ENCODE measurements at places on chromosomes 2 and 18.

GRCh38 chr2:439556-440402 is 151.9 kb upstream of the ALKAL2 start:
- no peak for DNase-seq

DNA sequence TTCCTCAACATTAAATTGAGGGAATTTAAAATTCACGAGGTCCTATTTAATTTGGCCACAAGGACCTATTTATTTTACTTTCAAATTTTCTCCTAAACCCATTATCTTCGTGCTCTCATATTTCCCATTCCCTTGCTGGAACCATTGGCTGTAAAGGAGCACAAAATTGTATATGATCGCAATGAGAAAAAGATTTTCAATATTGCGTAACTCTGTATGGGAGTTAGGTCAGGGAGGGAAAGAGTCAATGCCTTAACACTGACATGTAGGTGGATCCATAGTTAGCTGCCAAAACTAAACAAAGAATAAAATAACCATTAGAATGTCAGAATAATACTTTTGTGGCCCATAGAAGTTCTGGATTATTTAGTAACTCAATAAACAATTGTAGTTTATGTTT is 40.6 kb upstream of the ZC3H15 start:
- DNase-seq: no peak

DNA sequence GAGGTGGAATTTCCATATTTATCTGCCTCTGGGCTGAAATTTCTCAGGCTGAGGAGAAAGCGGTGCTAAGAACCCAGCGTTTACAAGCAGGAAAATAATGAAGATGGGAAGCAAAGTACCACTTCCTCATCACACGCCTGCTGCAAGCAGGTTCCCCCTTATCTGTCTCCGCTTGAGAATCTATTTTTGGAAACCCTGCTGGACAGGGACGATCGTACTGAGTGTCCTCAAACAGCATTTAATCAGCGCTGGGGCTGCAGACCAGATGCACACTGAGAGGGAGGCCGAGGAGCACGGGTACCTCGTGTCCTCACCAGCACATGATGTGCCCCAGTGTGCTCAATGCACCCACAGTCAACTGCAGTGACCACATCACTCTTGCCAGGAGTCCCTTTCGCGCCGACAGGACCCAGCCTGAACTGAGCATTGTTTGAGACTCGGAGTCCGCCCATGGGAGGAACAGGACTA is 160.4 kb downstream of the HDAC4 start:
- DNase-seq: no peak

- no peak for DNase-seq
Observed at GRCh38 chr2:233006648-233007047, 6.4 kb downstream of the NGEF start.

- DNase-seq: no peak
Observed at GRCh38 chr18:63585988-63586387, 1.2 kb upstream of the SERPINB13 start.

- DNase-seq: no peak
Observed at GRCh38 chr18:55018602-55019001, 59.3 kb upstream of the CCDC68 start.

- DNase-seq: no peak
Observed at GRCh38 chr2:28360718-28361293, 31.9 kb upstream of the FOSL2 start.

DNA sequence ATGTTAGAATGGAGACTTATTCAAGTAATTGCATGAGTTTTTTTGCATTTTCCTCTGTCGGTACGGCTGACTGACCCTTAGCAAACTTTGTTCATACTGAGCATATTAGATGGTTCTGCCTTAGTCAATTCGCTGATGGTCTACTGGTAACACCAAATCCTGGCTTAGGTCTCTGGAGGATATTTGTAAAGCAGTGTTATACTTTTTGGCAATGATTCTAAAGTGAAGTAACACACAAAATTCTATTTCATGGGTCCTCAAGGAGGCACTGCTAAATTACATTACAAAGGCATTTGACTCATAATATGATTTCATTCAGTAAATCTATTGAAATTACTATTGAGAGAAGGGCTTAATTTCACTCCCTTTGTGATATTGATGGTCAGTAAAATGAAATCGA is 246.8 kb upstream of the RASGRP3 start:
- DNase-seq: no peak

GRCh38 chr2:105812180-105813044 is 67.7 kb downstream of the NCK2 start:
- DNase-seq: no peak

GRCh38 chr2:189933911-189934399 is 128.6 kb downstream of the MSTN start:
- no peak for DNase-seq

GRCh38 chr2:40155728-40156127 is 296.2 kb downstream of the SLC8A1 start:
- no peak for DNase-seq

DNA sequence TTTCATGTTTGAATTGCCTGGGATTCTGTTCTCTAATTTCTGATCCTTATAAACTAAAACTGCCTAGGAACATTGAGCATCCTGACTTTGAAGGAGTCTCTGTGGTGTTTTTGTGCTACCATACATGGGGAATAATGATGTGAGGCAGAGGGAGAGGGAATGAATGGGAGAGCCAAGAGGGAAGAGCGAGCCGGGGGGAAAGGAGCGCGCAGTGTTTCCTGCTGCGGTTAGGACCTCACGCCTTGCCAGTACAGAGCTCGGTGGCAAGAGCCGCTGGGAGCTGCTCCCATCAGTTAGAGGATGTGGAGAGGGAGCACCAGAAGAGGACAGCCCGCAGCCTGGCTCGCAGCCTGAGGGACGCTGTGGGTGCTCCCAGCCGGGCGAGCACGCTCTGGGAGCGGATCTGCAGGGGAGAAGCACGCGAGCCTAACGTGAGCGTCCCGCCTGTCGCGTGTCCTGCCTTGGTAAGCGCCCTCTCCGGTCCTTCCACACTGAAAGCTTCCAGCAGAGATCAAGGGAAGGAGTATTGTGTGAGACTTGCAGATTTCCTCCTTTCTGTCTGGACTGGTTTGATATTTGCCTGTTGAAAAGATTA is 114.7 kb downstream of the FAM210A start:
- DNase-seq: no peak

GRCh38 chr2:127080938-127081755 is 25.8 kb downstream of the BIN1 start:
- peak; percentile 47 for DNase-seq

DNA sequence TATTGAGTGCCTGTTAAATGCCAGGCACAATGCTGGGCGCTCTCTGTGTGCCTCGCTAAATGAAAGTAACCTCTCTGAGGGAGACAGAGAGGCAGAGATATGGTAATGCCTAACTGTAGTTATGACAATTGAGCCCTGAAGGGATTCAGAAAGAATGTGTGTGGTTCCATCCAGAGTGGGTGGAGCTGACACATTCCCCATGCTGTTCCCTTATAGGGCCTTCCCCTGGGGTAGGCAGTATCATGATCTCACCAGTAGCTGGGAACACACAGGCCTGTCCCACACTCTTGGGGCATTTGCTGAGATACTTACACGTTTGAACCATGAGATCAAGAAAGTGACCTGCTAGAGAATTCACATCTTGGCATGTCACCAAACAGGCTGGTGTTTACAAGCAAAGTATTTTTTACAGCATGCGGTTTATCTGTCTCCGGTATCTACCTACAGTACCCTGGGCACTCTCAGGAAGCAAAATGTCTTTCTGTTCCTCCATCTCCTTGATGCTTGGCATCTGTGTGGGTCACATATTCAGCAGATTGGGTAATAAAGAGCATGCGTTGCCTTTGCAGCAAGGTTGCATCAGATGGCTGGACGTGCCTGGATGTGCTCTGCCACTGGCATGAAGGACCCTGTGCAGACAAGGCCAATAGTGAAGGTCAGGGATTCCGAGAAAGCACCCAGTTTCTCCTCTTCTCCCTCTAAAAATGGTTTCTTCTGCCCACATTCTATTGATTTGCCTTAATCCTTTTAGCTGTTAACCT is 9.4 kb downstream of the CTIF start:
- no peak for DNase-seq

DNA sequence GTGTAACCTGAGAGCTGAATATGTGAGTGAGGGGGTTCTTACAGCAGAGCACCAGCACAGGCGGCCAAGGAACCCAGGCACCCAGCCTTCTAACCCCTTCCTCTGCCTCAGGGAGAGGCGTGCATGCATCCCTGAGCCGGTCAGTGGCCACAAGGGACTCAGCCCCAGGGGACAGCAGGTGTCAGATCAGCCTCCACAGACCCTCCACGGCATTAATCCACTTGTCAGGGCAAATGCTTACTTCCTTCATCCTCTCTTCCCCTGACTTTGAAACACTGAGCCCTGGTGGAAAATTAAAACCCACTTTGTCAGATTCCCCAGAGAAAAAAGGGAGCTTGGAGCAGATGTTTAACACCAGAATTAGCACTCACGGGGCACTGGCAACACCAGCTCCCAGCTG is 60.5 kb upstream of the SMAD2 start:
- no peak for DNase-seq

DNA sequence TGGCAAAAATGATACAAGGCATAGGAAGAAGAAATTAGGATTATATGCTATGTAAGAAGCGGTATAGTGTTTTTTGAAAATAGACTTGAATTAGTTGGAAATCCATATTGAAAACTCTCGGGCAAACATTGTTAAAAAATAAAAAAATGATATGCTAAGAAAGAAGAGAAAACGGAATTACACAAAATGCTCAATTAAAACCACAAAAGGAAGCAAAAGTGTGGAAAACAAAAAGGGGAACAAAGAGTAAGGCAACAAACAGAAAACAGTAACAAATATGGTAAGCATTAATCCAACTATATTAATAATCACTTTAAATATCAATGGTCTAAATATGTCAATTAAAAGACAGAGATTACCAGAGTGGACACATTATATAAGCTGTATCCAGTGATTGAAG is 58.4 kb downstream of the TXNL1 start:
- DNase-seq: no peak

DNA sequence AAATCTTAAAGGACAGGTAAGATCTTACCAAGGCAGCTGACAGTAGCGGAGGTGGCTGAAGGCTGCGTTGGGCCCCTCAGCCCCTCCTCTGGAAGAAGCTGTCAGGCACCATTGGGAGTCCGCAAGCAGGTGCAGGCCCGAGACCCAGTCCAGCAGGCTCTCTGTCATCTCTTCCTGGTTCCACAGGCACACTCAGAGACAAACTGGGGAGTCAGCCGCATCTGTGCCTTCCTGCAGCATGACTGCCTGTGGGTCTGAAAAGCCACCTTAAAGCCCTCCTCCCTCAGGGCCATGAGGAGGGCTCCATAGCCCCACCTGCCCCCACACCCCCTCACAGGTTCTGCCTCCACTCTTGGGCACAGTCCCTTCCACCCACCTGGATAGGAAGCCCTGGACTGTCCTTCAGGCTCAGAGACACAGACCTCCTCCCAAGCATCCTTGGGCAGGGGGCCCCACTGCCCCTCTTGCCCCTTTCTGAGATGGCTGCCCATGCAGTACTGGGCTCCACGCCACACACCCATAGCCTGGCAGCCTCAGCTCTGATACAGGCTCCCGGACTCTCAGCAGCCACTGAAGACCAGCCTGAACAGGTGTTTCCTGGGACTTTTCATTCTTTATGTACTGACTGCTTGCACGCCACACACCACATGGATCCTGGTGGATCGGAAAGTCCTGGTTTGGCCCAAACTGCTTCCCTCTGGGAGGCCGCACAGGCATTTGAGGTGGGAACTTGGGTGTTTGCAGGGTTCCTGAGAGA is 239.8 kb downstream of the SEPTIN10 start:
- DNase-seq: no peak

DNA sequence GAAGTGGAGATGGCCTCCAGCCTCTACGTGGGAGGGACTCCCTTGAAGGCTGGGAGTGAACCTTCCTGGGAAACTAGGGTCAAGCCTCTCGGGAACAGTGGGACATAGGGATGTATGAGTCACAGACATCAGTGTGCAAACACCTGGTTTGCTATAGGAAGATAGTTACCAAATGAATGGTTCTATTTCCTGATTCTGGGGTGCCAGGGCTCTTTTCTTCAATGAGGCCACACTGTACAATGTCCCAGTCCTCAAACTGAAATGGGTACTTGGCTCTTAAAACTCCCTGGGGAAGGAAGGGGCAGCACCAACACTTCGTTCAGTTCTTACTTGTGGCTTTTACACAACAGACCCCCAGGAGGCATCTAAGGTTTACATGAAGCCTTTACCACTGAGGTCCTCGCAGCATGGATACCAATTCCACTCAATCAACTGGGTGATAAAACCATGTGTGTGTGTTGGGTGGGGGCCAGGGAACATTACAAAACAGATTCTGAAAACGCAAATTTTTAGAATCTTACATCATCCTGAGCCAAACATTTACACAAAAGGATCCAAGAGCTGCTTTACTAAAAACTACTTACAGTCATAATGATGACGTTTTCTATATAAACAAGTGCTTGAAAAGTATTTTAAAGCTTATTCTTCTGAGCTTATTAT is 10.4 kb downstream of the ERFE start:
- no peak for DNase-seq

- DNase-seq: no peak
Observed at GRCh38 chr2:96760986-96761832, 507 bp downstream of the CNNM4 start.
